Uterine smooth muscle cell (primary cell): ENCODE measurements at places on chromosomes 1 and 21. TPM values are rescaled to one million over a fixed set of nuclear protein-coding genes. Genes with fewer than 3 reads are reported as not detected.

RUNX3 gene
- total RNA-seq, result under 0.01 TPM in 1 of 2 replicates, not detected in the other

ARMH1 gene
- 0.11 and 0.87 TPM in 2 replicates for total RNA-seq

SDC3 gene
- total RNA-seq, result 7.7 and 10.5 TPM in 2 replicates

AVPR1B gene
- not detected in 2 replicates for total RNA-seq

MAP10 gene
- total RNA-seq, result 2.7 and 3.1 TPM in 2 replicates

FNDC7 gene
- total RNA-seq, result 0.12 TPM in 1 of 2 replicates, not detected in the other

SLFNL1 gene
- 0.44 and 0.87 TPM in 2 replicates for total RNA-seq

RHEX gene
- total RNA-seq, result not detected in 2 replicates

CTH gene
- total RNA-seq, result 4.9 and 7.2 TPM in 2 replicates

GSTM4 gene
- total RNA-seq, result 14.4 and 14.6 TPM in 2 replicates

RAD54L gene
- 3.6 and 11.1 TPM in 2 replicates for total RNA-seq

PHGDH gene
- total RNA-seq, result 209 and 321 TPM in 2 replicates

PTPN7 gene
- under 0.01 TPM in 1 of 2 replicates, not detected in the other for total RNA-seq

SPRR2A gene
- not detected in 2 replicates for total RNA-seq

CSF1 gene
- total RNA-seq, result 69.7 and 108 TPM in 2 replicates

B3GALT2 gene
- total RNA-seq, result under 0.01 and 0.12 TPM in 2 replicates

SEC22B gene
- 49.0 and 68.2 TPM in 2 replicates for total RNA-seq

CNIH3 gene
- 20.9 and 23.5 TPM in 2 replicates for total RNA-seq

ZNF593OS gene
- not detected in 2 replicates for total RNA-seq

NBPF1 gene
- total RNA-seq, result 35.3 and 79.2 TPM in 2 replicates
